ENCODE measurements at places on chromosomes 3 and 15. TPM values are rescaled to one million over a fixed set of nuclear protein-coding genes. Genes with fewer than 3 reads are reported as not detected.

GRCh38 chr3:195555110-195555509 is 12.0 kb upstream of the PPP1R2 start:
- no peak for DNase-seq

SPESP1 gene
- total RNA-seq = not detected

IL5RA gene
- not detected for total RNA-seq

DNA sequence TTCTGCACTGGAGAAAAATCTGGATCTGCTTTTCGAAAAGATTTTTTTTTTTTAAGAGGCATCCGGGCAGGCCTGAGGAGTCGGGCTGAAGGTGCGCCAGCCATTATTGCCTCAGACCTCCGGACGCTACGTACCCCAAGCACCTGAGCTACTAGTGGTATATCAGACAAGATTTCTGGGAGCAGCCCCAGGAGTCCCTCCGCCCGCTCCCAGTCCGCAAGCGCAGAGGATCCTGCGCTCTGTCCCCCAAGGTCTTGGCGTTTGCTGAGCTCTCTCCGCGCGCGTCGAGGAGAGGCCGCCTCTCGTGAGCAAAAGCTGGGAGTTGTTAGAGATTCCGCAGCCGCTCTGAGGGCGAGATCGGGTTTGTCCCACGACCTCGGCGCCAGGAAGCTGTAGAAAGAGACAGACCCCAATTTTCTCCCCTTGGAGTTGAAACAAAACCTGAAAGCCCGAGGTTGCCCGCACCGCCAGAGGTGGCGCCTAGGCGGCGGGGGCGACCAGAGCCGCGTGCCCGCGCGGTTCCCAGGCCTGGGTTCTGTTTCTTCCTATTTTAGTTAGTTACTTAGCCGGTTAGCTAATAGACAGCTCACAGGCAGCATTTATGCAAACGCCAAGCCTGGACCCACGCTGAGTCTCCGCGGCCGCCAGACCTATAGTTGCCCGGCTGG is 72.5 kb upstream of the POLG start:
- DNase-seq = no peak

DNA sequence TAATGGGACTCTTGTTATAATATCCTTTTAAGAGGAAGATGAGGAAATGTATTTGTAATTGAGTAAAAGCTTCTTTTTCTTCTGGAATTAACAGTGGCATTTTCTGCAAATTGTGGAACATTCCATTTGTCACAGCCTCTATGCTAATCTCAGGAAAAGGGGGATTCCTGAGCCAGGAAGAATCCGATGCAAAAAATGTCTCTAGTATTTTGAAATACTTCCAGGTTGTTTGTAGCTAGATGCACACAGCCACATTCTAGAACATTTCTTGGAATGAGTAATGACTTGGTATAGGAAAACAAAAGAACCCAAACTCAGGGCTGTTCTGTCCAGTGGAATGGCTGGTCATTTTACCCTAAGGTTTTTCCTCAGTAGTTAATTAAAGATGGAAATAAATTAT is 98.5 kb upstream of the SLC2A2 start:
- DNase-seq = no peak

DNA sequence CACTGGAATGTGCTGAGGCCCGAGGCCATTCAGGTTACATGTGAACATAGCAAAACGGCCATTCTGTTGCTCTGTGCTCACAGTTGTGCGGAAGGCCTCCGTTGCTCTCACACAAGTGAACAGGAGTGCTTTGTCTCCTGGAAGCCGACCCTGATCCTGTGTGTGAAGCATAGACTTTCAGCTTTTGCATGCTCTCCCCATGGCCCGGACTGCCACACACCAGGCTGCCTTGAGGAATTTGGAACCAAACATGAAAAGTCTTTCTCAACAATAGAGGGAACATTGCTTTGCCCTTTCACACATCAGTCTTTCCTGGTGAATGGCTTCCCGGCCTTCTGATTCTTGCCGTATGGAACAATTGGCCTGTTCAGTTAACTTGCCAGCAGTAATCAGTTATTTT is 154.8 kb upstream of the LRIG1 start:
- no peak for DNase-seq

- peak; percentile 9 for DNase-seq
These were observed 621.5 kb upstream of the SEMA6D start for GRCh38 chr15:47095833-47096232.

DNA sequence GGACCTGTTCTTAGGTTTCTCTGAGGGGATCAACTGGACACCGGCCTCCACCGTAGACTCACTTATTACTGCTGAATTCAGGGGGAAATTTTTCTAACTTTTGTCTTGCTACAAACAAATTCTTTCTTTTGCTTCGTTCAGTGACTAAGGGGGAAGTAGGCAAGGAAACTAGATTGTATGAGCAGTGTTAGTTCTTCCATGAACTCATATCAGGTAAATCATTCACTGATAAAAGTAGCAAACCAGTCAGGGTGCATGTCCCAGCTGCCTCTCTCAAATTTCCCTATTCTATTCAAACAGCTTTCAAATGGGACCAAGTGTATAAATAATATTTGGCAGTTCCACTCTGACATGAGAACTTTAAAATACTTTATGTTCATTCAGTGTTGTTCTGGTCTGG is 7.3 kb upstream of the CCDC13 start:
- DNase-seq = no peak

CHDH gene
- 0.07 TPM for total RNA-seq

DNA sequence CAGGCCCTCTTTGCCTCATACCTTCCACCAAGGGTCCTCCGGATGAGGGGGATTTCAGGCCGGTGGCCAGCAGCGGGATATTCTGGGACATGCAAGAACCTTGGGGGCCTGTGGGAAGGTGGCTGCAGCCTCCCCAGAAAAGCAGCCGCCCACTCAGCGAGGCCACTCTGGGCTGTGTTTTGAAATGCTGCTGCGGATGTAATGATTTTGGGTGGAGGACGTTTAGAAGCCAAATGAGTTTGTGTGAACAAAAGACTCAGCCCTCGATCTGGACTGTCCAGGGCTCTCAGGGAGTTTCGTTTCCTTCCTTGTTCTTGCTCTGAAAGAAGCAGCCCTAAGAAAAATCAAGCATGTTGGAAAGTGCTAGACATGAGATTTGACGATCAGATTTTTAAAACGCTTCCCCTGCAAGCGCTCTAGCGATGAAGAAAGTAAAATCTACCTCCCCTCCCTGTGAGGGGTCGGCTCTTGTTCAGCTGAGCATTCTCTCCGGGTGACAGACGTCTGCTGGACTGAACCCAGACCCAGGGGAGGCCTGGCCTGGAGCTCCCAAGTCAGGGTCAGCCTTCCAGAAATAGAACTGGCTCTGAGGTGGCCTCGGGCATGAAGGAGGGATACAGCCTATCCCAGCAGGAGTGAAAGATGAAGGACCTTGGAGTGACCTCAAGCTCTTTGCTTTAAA is 12.9 kb downstream of the HEG1 start:
- no peak for DNase-seq

DNA sequence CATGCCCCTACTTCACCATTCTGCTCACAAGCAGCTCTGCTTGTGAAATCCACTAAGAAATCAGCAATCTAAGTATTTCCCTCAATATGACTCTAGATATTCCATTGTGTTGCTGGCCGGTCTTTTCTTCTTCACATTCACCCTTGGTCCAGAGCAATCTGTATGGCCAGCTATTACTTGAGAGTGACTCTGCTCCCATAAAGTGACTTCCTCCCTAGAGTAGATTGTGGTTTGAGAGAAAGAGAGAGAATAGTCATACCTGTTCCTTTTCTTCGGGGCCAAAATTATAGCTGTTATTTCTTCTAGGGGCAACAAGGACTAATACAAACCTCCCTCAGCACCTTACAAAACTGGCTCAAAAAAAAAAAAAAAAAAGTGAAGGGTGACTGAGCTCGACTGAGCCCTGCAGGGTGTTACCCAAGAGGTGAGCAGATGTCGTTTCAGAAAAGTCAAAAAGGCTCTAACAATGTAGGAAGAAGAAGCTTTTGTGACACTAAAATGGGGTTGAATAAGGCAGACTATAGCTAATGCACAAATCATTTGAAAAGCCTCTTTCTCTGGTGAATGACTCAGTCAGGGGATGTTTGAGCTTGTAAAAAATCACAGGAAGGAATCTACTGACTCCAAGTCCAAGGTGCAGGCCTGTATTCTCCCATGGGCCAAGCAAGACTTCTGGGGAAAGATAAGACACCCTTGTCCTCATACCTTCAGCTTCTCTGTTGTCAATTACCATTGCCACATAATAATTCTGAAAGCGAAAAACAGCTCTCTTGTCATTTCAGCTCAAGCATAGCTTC is 161.0 kb upstream of the SLC24A5 start:
- peak; percentile 13 for DNase-seq

RMDN3 gene
- 13.5 TPM for total RNA-seq

GOLGA6L7 gene
- total RNA-seq = not detected

DNA sequence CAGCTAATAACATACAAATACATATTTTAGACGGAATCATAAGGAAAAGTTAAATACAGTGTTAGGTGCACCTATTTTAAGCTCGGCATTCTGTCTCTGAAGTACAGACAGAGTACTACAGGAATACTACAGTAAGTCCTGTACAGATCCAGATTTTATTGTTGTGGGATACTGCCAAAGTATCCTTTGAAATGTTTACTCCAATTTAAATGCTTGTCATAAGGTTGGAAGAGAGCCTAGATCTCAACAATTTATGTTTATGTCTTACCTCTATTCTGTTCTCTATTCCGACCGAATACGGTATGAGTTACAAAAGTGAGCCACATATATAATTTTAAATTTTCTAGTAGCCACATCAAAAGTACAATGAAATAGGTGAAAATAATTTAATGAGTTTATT is 25.3 kb downstream of the PLD1 start:
- DNase-seq = peak; percentile 46

DNA sequence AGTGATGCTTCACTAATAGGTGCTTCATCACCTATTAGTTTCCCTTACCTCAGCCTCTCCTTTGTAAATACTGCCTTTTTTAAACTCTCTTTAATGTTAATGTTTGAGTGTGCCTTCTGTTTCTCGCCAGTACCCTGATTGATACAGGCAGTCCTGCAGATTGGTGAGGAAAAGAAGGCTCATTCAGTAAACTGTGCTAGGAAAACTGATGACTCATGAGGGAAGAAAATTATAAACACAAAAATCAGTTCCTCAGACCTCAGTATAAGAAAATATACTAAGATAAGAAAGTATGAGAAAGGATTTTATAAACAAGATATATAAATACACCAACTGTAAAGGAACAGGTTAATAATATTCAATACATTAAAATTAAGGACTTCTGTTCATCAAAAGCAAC is 54.8 kb upstream of the OXTR start:
- peak; percentile 20 for DNase-seq

DNA sequence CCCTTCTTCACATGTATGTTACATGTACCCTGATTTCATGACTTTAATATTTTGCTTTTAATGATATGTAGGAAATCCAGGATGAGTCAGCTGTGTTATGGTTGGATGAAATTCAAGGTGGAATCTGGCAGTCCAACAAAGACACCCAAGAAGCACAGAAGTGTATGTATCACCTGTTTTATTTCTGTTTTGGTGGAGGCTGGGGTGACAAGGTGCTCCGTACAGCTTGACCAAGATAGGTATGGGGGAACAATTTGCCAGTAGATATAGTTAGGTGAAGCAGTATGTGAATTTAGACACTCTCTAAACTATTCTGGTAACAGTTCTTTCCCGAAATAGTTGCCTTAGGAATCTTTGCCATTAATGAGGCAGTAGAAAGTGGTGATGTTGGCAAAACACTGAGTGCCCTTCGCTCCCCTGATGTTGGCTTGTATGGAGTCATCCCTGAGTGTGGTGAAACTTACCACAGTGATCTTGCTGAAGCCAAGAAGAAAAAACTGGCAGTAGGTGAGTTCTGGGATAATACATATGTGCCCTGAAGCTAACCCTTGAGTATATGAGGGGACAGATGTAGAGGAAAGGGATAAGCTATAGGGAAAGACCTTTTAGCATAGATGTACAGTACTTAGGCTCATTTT is 63.7 kb upstream of the CRTC3 start:
- peak; percentile 17 for DNase-seq

DNA sequence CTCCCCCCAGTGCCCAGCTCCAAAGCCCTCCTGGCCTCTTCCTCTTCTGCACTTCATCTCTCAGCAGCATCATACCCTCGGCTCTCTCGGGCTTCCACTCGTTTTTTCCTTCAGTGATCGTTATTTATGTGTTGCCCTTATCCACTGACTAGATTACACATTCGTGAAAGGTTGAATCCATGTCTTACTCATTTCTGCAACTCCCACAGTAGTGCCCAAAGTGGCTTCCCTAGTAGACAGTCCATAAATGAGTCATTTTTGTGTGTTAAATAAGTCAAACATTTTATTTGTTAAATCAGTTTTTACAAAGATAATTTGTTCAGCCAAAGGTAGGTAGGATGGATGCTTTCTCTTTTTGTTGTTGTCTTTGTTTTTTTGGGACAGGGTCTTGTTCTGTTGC is 87.4 kb downstream of the CRTC3 start:
- no peak for DNase-seq

- no peak for DNase-seq
These were observed 295.8 kb upstream of the TBL1XR1 start for GRCh38 chr3:177493091-177493490.

- peak; percentile 85 for DNase-seq
These were observed 50.0 kb upstream of the CORO2B start for GRCh38 chr15:68528626-68529290.

- DNase-seq = peak; percentile 52
These were observed 29.1 kb downstream of the SSR3 start for GRCh38 chr3:156525808-156526207.

- DNase-seq = no peak
These were observed 4.0 kb downstream of the TNFAIP8L3 start for GRCh38 chr15:51090753-51091152.

CIDEC gene
- total RNA-seq = not detected

FEM1B gene
- total RNA-seq = 18.1 TPM

STOML1 gene
- 19.9 TPM for total RNA-seq

CHRNA7 gene
- total RNA-seq = 2.0 TPM

DNA sequence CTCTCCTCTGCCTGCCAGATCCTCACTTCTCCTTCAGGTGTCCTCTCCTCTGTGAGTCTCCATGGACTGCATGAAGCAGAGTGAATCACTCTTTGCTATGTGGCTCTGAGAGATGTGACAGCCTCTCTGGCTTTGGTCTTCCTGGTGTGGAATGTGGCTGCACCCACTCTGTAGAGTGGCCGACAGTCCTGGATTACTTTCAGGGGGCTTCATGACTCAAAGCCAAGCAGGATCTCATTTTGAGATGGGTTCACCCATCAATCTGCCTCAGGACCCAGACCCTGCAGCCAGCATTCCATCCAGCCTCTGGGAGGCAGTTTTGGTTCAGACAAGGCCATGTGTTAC is 221.9 kb upstream of the LYSMD4 start:
- no peak for DNase-seq

GRCh38 chr3:47227678-47228077 is 54.9 kb downstream of the KIF9 start:
- DNase-seq = no peak

- peak; percentile 88 for DNase-seq
These were observed 144.0 kb downstream of the GREM1 start for GRCh38 chr15:32861761-32862160.

DNA sequence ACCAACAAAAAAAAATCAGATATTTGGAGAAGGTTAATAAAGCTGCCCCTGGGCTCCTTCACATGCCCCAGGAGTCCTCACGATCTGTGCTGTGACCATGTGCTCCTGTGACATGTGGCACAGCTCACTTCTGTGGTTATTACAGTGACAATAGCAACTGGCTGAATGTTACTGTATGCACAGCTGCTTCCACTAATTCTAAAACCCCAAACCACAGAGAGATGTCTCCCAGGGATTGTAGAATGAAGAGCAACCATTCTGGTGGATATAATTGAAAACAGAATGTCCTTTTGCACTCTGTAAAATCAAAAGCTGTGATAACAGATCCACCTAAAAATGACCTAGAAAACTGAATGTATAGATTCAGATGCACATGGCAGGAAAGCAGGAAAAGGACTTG is 489.2 kb upstream of the CNTN4 start:
- no peak for DNase-seq
